ENCODE measurements at places on chromosomes 7 and 10. TPM values are rescaled to one million over a fixed set of nuclear protein-coding genes. Genes with fewer than 3 reads are reported as not detected.

Gene PTN
- 10.3 TPM for total RNA-seq

Gene ANXA8
- total RNA-seq, result not detected

Gene CDNF
- total RNA-seq, result 1.4 TPM

Gene TSPAN15
- total RNA-seq, result 109 TPM

Gene MMD2
- not detected for total RNA-seq

Gene CDC14C
- total RNA-seq, result not detected

Gene RBP3
- total RNA-seq, result not detected

Gene MTERF1
- total RNA-seq, result 7.7 TPM

Gene CLEC2L
- total RNA-seq, result not detected

Gene ENTPD1
- total RNA-seq, result 25.4 TPM

Data from mesenteric fat pad (tissue), 1 donor.